Endodermal cell (in vitro differentiated cells): ENCODE measurements at places on chromosomes 1 and 21. TPM values are rescaled to one million over a fixed set of nuclear protein-coding genes. Genes with fewer than 3 reads are reported as not detected.

The GNAI3 gene
- 10.3 and 10.9 TPM in 2 replicates for total RNA-seq

The TRIM46 gene
- total RNA-seq: 4.2 and 5.1 TPM in 2 replicates

The TMOD4 gene
- 1.9 TPM in 1 of 3 replicates, not detected in the others for total RNA-seq

GRCh38 chr1:4172644-4173599 lies 272.9 kb upstream of the C1orf174 start:
- no peak overlapping the region for H3K4me3 ChIP-seq
- H3K27ac ChIP-seq: no peak overlapping the region
- no peaks in the 10 kb centered on the region for H3K27me3 ChIP-seq
- no peaks in the 10 kb centered on the region for H3K36me3 ChIP-seq
- peak; percentile 66 for DNase-seq
- peaks cover 2% of the 10 kb centered on the region for H3K4me1 ChIP-seq

DNA sequence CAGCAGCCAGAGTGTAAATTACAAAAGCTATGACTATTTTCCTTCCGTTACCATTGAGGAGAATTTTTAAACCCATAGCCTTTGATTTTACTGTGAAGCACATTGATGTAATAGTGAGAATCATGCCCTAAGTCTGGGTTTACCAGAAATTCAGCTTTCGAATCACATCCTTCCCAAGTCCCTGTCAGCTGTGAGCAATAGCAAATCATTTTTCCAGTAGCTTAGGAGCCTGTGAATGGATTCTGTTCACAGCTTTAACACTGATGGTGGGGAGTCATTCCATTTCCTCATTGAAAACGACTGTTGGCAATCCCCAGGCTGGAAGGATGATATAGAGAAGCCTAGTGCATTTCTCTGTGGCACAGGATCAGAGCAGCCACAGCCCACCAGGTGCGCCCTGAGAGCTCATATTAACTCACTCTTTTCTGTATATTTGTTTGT lies 82.2 kb upstream of the C1orf105 start:
- H3K27ac ChIP-seq: no peak overlapping the region
- no peak for DNase-seq
- H3K4me1 ChIP-seq: peaks cover 2% of the 10 kb centered on the region
- H3K4me3 ChIP-seq: no peak overlapping the region
- no peaks in the 10 kb centered on the region for H3K27me3 ChIP-seq

GRCh38 chr21:44568261-44568660 lies 5.3 kb upstream of the KRTAP10-4 start:
- H3K4me3 ChIP-seq: no peak overlapping the region
- no peaks in the 10 kb centered on the region for H3K36me3 ChIP-seq
- H3K27me3 ChIP-seq: no peaks in the 10 kb centered on the region
- no peak for DNase-seq
- H3K27ac ChIP-seq: no peak overlapping the region
